Stimulated activated CD4-positive, alpha-beta T cell treated with anti-CD3 and anti-CD28 coated beads, TNF-alpha, amount 100 ng/mL, for 24 hours (primary cell): ENCODE measurements at places on chromosomes 5 and 9.

GRCh38 chr9:90022474-90022873 lies 417.7 kb downstream of the GADD45G start:
- DNase-seq, result no peak

- DNase-seq, result no peak
Observed at GRCh38 chr9:20643660-20644059, 21.4 kb upstream of the MLLT3 start.

DNA sequence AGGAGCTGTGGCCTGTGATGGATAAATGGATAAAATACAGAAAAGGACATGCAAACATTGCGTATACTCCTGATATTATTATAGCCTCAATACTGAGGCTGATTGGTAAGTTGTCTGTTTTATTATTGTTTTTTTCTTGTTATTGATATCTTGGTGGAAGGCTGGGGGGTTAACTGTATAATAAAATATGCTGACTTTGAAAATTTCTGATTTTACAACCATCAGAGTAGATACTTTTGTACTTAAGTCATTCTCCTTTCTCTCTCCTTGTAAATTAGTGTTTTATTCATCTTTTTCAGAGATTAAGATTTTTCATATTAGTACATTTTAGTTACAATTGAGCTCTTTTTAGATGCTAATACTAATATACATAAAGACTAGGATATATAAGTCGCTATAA lies 53.5 kb downstream of the ICE1 start:
- DNase-seq, result no peak

GRCh38 chr9:106324053-106324585 lies 538.8 kb upstream of the ZNF462 start:
- no peak for DNase-seq

- no peak for DNase-seq
Observed at GRCh38 chr5:18872978-18873377, 1115.0 kb downstream of the CDH18 start.

DNA sequence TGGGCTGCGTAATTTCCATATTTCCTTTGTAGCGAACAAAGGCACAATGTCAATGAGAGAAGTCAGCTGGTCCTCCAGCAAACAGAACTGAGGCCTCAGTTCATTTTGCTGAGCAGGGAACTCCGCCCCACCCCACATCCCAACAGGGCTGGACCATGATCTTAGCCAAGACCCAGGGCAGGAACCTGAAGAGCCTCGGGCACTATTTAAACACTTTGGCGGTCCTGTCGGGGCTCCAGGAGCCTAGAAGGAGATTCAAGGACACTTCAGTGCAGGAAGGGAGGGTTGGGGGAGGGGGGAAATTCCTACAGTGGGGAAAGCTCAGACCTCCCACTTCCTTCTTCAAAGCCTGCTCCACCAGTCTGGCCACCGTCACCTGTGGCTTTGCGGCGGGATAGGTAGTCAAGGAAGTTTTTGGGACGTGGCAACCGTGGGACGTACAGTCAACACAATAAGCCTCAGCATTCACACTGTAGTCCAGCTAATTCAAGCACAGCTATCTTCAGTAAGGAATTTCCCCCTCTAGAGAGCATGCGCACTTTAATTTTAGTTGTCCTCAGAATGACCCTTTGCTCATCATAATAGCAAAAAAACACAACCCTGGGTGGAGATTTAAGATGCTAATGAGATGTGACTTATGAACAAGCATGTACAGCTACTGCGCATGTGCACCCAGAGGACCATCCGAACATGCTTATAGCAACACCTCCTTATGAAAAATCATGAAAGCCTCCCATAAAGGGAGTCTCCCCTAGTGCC lies 30.9 kb downstream of the S1PR3 start:
- no peak for DNase-seq
